ENCODE measurements at places on chromosomes 6 and 20. TPM values are rescaled to one million over a fixed set of nuclear protein-coding genes. Genes with fewer than 3 reads are reported as not detected.

- DNase-seq: no peak
Measured at GRCh38 chr6:142932889-142933288, 12.1 kb downstream of the HIVEP2 start.

GRCh38 chr20:16575390-16576140, 2.3 kb upstream of the KIF16B start:
- no peak for DNase-seq

PCK1 gene
- polyA plus RNA-seq: not detected

DNA sequence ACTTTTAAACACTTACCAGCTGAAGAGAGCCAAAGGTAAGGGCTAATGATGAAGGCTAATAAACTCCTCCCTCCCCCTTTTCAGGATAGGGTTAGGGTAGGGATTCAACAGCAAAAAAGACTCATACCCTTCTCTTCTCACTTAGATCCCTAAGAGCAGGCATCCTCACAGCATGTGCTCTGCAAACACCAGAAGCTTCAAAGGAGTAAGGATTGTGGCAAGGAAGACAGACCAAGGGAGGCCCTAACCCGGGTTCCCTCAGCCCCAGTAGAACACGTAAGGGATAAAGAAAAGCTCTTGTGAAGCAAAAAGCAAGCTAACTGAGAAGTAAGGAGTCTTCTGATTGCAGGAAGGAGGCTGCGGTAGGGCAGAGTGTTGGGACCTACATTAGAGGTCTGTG, 11.6 kb downstream of the MAP3K7 start:
- DNase-seq: no peak

DNA sequence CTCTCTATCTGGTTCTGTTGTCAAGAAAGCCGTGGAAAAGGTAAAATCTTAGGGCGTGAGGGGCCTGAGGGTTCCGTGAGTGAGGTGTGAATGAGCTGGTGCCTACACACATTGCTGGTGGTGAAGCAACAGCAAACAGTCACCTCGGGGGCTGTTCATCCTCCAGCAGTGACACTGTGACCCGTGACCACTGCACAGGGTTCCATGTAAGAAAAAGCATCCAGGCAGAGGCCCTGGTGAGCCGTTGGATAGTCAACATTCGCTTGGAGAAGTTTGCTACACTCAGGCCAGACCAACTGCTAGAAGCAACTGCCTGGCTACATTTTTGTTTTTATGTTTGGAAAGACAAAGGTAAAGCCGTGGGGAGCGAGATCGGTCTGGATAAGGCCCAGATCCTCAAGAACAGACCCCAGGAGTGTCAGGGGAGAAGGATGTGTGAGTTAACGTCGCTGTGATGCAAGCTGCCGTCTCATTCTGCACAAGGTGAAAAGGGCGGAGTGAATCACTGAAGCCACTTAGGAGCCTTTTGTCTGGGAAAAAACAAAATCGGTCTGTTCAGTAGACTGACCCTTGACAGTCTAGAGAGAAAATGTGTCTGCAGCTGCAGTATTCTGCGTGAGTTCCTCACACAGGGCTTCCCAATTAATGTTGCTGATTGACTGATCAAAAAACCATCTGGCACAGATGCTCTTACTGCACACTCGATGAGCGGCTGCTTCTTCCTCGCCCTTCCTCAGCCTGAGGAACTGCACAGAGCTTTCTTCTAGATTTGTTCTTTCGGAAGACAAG, 404.0 kb downstream of the SMOC2 start:
- DNase-seq: no peak

- DNase-seq: no peak
Measured at GRCh38 chr20:47868236-47868635, 83.0 kb upstream of the SULF2 start.

- DNase-seq: no peak
Measured at GRCh38 chr6:37489697-37490336, 9.9 kb downstream of the CCDC167 start.

DNA sequence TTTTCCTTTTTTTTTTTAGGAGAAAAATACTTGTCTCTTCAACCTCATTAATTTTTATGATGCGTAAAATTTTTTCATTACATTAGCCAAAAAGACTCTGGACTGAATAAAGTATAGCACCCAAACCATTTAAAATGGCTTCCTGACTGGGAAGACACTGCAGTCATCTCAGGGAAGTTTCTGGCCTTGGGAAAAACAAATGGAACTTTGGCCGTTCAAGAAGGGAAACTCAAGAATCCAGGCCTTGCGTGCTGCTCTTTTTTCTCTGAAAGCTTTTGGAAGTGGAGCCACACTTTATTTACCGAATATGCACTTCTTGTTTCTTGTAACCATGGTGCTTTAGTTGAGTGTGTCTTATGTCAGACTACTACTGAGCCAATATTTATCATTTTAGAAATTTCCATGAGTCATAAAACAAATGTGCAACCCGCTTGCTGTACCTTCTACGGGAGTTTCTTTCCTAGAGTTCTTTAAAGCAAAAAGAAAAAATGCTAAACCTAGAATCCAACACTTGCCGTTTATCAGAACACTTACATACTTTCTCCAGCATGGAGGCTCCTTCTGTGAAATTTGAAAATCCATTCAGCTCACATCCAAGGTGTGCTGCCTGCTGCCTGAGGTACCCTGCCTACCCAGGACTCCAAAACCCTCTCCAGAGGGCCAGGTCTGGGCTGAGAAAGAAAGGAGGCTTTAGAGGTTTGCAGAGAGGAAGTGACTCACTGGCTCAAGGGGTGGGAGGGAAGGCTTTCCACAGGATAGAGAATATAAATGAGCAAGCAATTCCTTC, 11.5 kb upstream of the DSTN start:
- DNase-seq: peak; percentile 92

All from A549 (cell line).